ENCODE measurements at places on chromosomes 12 and 14.

DNA sequence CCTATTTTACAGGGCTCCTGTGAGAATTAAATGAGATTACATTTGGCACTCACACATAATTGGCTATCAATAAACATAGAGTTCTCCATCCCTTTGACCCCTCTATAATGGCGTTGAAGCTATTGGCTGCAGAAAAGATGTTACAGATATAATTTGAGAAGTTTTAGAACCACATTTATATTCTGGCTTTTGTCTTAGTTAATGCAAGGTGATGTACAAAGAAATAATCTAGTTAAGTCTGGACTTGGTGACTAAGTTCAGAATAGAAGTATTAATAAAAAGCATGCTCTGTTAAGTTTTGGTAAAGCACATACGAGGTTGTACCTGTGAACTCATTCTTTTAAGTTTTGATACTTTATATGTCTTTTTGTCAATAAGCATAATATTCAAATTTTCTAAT is 187.1 kb upstream of the HMGA2 start:
- no peak for DNase-seq

DNA sequence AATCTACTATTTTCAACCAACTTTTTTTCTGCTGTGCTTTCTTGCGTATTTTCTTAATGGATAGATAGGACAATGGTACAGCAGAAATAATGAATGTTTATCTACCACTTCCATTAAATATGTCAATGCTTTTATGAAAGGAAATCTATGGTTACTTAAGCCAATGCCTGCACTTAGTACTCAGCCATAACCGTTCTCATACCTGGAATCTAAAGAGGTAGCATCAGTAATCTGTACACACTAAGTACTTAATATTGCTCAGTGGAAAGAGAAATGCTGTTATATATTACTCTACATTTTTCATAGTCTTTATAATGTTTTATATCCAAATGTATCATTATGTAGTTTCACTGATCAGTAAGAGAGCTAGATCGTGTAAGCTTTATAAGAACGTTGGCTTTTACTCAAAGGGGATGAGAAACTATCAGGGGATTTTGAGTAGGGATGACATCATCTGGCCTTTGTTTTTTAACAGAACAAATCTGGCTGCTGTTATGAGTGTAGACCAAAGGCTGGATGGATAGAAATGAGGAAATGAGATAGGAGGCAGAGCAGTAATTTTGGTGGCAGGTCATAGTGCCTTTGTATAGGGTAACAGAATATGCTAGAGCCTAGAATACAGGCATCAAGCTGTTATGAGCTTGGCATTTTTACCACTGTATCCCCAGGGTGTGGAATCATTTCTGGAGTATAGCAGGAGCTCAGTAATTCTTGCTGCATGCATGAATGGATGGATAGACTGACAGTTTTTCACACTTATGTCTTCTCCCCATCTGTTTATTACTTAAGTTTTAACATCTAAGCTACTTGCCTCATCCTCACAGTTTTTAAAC is 34.0 kb downstream of the ALG10B start:
- DNase-seq = no peak

- no peak for DNase-seq
These were observed 93.9 kb downstream of the GLT1D1 start for GRCh38 chr12:128947209-128947608.

GRCh38 chr12:131915000-131915689 is 13.9 kb upstream of the PUS1 start:
- no peak for DNase-seq

- DNase-seq = peak; percentile 66
These were observed 16.3 kb downstream of the RAPGEF3 start for GRCh38 chr12:47742253-47742825.

DNA sequence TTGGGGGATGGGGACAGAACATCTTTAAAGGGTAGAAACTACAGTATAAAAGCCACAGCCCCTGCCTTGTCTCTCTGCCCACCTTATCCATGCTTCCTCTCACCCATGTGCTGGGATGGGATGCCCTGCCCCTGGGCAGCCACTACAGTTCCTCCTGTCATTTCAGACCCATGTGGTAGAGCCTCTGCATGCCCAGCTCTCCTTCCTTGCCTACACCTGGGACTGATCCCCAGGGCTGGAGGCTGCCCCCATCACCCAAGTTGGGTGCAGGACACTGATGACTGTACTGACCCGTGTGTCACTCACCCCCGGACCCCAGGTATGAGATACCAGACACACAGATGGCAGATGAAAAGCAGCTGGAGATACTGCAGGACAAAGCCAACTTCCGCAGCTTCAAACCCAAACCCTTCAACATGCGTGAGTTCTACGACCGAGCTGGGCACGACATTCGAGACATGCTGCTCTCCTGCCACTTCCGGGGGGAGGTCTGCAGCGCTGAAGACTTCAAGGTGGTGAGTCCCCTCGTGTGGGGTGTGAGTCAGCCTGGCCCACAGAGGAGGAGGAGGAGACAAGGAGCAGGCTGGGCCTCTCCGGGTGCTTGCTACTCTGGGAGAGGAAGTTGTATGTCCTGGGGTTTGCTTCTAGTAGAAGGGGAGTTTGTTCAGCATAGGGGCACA is 2.2 kb downstream of the ASIC1 start:
- no peak for DNase-seq

Measured in HEK293T (cell line).